ENCODE measurements at places on chromosomes 16 and 17.

DNA sequence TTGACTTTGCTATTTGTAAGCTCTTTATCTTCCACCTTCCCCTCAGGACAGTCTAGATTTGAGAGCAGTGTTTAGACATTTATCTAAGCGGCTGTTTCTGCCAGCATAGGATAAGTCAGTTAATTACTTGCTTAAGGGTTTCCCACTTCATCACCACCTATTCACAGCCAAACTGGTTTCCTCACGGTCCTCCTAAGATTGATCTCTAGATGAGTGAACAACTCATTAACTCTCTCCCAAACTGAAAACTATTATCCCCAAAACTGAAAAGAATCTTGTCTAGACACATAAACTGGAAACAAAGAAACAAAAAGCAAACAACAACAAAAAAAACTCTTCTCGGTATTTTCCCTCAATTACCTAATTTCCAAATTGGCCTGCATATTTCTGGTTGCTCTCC is 58.2 kb downstream of the SHCBP1 start:
- no peak for DNase-seq

- DNase-seq: no peak
Measured at GRCh38 chr17:81398176-81398831, 3.0 kb downstream of the BAHCC1 start.

DNA sequence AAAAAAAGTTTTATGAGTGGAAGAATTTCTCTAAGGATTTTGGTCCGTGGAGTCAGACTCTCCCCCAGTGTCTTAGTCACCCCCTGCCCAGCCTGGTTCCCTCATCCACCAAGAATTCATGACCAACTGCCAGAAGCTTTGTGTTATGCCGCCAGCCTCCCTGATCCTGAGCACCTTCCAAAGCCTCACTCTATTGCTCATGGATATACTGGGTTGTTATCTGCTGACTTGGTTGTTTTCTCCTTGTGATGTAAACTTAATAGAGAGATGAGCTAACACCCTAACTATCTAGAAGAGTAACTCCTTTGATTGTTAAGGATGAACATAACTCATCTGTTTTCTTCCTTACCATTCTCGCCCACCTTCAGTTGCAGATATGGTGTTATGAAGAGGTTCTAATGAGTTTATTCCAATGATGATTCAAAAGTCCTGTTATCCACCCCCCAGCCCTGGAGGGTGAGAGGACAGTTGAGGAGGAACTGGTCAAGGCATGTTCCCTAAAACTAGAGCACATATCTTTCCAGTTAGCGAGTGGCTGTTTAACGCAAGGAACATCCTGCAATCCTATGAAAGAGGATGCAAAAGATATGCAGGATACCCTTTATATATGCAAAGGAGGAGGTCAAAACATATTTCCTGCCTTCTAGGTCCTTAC is 1.5 kb upstream of the PSMD3 start:
- no peak for DNase-seq

- no peak for DNase-seq
Measured at GRCh38 chr17:12867726-12868125, 78.4 kb downstream of the ARHGAP44 start.

GRCh38 chr17:7307686-7308624 is 527 bp downstream of the EIF5A start:
- DNase-seq: no peak

GRCh38 chr17:77815127-77815905 is 143.2 kb upstream of the TNRC6C start:
- no peak for DNase-seq

DNA sequence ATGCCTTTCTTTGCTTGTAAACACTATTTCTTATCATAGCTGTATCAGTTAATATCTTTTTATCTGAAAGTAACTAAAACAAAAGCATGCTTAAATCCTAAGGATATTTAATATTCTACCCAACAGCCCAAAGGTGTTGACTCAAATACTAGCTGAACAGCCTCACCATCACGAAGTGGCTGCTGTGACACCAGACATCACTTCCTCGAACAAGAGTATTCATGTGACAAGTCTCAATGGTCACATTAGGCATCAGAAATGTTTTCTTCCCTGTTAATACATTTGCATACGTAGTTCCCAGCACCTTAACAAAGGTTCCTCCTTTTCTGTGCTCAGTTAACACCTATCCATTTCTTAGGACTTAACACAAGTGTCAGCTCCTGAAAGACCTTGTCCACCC is 193.8 kb upstream of the DYNLRB2 start:
- no peak for DNase-seq

GRCh38 chr17:55440391-55440790 is 18.8 kb upstream of the MMD start:
- no peak for DNase-seq

DNA sequence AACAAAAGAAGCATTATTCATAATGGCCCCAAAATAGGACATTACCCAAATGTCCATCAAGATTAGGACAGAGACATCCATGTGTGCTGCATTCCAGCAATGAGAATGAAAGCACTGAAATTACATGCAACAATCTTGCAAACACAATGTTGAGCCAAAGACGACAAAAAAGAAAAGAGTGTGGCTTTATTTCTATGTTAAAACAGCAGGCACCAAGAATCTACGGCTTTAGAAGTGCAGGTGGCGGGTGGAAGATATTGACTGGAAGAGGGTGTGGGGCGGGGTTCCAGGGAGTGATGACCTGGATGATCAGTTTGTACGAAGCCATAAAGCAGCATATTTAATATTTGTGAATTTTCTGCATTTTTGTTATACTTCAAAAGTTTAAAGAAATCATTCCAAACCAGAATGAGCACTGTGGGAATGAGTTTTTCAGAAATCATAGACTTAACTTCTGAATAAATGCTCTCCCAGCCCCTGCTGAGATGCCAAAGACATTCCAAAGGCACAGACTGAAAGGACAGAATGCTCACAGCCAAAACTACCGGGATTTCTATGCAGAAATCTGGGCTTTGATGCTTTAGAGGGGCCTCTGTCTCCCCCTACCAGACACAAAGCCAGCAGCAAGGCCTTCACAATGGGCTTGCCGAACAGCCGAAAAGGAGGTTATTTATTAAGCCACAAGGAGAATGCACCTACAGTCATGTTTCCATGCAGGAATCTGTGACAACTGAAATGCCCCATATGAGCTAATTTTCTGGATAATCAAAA is 361.6 kb downstream of the GRIN2A start:
- no peak for DNase-seq

- no peak for DNase-seq
Measured at GRCh38 chr17:40475234-40475908, 26.1 kb downstream of the TNS4 start.

DNA sequence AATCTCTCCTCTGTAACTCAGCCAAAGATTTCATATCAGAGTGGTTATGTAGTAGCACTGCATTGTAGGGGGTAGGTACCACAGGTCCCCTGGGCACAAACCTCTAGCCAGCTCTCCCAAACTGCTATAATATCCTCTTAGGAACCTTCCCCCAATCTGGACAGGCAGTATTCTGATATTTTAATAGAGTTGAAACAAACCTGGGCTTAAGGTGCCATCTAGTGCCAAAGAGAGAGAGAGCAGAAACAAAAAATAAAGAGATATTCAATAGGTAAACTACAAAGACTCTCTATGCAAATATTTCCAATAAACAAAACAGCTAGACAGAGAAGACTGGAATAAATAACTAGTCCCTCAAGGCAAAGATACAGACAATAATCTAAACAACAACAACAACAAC is 1070.0 kb downstream of the CDH11 start:
- DNase-seq: no peak

GRCh38 chr16:86740298-86740697 is 161.9 kb downstream of the FOXL1 start:
- no peak for DNase-seq

- peak; percentile 63 for DNase-seq
Measured at GRCh38 chr17:76141212-76142038, at the start of gene FOXJ1. Gene FOXJ1 (minus strand): TSS chr17:76141245. CDS start chr17:76140395, 850 bp downstream.

GRCh38 chr16:55263271-55264250 is 60.4 kb upstream of the IRX6 start:
- DNase-seq: no peak

DNA sequence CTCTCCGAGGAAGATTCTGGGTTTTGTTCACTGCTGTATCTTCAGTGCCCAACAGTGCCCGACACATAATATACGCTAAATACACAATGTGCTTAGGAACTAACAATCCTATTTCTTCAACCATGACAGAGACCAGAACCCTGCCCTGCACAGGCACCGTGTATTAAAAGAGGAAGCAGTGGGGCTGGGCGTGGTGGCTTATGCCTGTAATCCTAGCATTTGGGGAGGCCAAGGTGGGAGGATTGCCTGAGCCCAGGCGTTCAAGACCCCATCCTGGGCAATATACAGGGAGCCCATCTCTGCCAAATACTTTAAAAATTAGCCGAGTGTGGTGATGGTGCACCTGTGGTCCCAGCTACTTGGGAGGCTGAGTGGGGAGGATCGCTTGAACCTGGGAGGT is 19.3 kb downstream of the ARL2BP start:
- DNase-seq: no peak

All from NCI-H2081 treated with DMSO at 0.1 percent for 48 hours (cell line).